ENCODE measurements at places on chromosomes 1 and 21.

GRCh38 chr1:180265871-180266270 lies 35.8 kb downstream of the LHX4 start:
- DNase-seq = no peak

GRCh38 chr1:13443335-13443979 lies 33.2 kb downstream of the PRAMEF20 start:
- DNase-seq = no peak

DNA sequence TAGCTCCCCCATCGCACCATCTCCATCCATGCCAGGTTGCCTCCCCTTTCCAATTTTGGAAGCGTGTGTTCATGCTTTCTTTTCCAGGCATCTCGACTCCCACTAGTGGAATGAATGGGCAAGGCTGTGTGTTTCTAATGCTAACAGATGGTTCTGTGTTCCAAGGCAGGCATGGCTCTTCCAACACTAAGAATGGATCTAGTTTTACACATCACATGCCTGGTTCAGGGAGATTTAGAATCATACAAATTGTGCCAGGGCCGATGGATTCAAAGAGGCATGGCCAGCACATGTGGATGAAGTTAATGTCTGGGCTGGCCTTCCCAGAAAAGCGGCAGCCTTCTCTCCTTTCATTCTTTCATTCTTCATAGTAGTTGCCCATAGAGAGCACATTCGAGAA lies 438.7 kb downstream of the PRDM2 start:
- DNase-seq = no peak

DNA sequence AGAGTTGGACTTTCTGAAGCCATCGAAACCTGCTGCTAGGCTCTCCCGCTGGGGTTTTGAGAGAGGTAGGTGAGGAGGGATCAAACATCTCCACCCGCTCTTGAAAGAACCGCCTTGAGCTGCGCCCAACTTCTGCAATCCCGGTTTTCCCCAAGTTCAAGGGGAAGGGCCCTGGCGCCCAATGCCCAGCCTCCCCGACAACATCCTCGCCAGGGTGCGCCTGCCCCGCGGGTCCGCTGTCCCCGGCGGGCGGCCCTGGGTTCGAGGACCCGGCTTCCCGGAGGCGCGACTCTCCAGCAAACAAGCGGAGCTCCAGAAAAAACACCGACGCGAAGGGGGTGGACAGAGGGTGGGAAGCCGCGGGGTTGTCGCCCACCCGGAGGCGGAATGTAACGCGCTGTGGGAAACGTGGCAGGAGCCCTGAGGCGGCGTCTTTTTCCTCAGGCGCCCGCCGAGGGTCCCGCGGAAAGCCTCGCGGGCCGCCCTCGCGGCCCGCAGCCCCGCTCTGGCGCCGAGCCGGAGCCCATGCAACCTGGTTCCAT lies 607 bp downstream of the BTG3 start:
- DNase-seq = no peak

- no peak for DNase-seq
Measured at GRCh38 chr1:241857131-241857530, 9.1 kb downstream of the EXO1 start.

GRCh38 chr1:98340511-98340910 lies 321.0 kb upstream of the SNX7 start:
- DNase-seq = no peak

DNA sequence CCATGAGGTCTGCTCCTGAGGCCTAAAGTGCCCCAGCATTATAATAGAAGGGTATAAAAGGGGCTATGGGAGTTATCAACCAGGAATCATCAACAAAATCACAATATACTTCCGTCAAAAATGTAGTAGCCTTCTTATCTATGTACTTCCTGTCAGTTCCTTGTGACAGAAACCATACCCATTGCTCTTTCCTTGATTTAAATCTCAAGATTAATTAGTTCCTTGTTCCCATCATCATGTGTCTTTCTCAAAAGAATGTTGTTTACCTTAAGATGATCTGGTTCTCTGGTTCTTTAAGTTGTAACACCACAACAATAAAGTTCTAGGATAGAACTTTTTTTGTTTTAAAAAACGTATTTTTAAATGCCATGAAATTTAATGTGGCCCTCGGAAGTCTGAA lies 833.3 kb downstream of the LTN1 start:
- no peak for DNase-seq

DNA sequence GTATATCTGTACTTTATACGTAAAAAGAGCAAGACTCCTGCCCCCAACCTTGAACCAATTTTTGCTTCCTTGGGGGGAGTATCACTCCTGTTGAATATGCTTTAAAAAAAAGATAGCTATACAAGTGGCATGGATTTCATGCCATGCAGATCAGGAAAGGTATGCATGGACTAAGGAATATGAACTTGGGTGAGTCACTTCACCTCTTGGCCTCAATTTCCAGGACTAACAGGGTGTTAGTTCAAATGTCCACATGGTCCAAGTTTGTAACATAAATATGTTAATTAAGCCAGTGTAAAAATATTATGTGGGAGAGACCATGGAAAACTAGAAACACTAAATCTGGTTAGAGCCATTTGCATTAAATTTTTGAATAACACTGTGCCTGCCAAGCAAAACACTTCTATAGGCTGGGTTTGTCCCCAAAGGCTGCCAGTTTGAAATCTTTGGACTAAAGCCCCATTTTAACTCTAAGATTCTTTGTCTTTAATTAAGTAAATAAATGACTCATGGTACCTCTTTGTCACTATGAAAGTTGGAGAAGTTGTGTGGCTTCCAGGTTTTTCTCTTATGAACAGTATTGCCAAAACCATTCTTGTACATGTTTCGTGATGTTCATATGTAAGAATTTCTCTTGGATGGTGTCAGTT lies 33.1 kb downstream of the FAM177B start:
- DNase-seq = no peak

DNA sequence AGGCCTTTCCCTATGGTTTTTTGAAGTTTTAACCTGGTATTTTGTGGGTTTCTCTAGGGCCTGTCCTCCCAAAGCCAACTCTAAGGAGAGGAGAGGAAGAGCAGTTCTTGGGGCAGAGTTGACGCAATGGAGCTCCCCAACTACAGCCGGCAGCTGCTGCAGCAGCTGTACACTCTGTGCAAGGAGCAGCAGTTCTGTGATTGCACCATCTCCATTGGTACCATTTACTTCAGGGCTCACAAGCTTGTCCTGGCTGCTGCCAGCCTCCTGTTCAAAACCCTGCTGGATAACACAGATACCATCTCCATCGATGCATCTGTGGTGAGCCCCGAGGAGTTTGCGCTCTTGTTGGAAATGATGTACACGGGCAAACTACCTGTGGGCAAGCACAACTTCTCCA lies 38.2 kb downstream of the ZBTB40 start:
- peak; percentile 45 for DNase-seq

DNA sequence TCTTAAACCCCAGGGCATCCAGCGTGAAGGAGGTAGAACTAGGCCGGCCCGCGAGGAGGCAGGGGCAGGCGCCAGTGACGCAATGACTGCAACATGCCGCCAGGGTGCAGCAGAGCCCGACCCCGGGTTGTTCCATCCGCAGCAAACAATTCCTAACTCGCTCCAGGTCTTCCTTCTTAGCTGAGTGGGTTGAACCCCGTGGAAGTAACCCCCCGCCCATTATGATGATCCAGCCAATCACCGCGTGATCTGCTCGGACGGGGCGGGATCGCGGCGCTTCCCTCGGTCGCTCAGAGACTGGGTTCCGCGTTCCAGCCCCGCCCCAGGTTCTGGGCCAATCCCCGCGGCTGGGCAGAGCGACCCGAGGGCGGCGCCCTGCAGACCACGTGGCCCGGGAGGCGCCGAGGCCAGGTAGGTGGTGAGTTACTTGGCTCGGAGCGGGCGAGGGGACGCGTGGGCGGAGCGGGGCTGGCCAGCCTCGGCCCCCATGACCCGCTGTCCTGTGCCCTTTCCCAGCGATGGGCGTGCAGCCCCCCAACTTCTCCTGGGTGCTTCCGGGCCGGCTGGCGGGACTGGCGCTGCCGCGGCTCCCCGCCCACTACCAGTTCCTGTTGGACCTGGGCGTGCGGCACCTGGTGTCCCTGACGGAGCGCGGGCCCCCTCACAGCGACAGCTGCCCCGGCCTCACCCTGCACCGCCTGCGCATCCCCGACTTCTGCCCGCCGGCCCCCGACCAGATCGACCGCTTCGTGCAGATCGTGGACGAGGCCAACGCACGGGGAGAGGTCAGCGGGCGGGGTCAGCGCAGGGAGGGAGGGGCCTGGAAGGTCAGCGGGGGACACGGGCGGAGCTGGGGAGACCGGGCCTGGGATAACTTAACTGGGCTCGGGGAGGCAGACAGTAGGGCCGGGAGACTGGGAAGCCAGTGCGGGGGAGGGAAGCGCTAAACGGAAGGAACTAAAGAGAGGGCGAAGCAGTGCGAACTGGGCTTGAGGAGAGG lies at the start of gene DUSP23:
TSS of gene DUSP23 (plus strand) at position 380 of the 1,000 bp plus-strand sequence. CDS start at position 519, 139 bp downstream.
- DNase-seq = no peak

- no peak for DNase-seq
Measured at GRCh38 chr1:199394856-199395255, 632.7 kb upstream of the NR5A2 start.

DNA sequence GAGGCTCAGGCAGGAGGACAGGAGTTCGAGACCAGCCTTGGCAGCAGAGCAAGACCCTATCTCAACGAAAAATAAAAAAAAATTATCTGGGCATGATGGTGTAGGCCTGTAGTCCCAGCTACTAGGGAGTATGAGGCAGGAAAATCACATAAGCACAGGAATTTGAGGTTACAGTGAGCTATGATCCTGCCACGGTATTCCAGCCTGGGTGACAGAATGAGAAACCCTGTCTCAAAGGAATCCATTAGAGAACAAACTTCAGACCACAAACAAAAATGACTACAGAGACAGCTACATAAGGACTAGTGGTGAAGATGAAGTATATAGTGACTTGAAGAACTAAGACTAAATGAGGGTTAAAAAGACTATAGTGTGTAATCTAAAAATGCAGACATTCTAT lies 233.1 kb downstream of the RERE start:
- no peak for DNase-seq

GRCh38 chr1:20935717-20936116 lies 148.6 kb upstream of the HP1BP3 start:
- DNase-seq = no peak

GRCh38 chr1:240149484-240150094 lies 57.9 kb downstream of the FMN2 start:
- peak; percentile 14 for DNase-seq

- no peak for DNase-seq
Measured at GRCh38 chr1:69459244-69459643, 108.5 kb upstream of the LRRC7 start.

DNA sequence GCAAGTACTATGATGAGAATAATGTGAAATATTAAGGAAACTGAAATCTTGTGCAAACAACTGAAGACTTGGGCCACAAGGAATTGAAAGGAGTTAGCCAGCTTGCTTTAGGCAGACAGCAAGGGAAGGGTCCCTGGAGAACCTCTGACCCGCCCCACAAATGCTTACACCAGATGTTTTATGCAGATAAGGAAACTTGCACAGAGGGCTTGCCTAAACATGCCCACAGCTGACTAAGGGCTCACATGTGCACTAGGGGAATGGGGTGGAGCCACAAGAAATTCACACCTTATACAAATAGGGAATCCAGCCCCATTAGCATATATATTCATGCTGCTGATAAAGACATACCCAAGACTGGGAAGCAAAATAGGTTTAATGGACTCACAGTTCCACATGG lies 86.1 kb upstream of the CYYR1 start:
- no peak for DNase-seq

DNA sequence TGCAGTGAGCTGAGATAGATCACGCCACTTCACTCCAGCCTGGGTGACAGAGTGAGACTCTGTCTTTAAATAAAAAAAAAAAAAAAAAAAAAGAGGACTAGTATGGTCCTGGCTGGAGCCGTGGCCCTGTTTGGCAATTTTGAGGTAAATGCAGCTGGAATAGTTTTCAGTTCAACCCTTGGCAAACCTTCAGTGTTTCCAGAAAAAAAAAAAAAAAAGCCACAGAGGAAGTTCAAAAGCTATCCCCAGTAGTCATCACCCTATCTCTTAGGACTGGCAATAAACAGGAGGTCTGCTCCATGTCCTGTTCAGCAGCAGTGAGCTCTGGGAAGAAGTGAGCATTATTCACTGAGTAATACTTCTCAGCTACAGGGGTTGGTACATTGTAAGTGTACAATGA lies 56.8 kb upstream of the ERRFI1 start:
- no peak for DNase-seq

DNA sequence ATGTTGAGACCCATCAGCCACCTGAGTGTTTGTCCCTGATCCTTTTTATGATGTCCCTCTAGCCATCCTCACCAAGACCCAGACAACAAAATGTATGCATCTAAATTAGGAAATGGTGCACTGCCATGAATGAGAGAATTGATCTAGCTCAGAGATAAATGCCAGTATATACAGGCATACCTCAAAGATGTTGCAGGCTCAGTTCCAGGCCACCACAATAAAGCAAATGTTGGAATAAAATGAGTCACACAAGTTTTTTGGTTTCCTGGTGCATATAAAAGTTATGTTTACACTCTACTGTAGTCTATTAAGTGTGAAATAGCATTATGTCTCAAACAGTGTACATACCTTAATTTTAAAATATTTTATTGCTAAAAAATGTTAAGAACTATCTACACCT lies 63.9 kb downstream of the CHIA start:
- no peak for DNase-seq

DNA sequence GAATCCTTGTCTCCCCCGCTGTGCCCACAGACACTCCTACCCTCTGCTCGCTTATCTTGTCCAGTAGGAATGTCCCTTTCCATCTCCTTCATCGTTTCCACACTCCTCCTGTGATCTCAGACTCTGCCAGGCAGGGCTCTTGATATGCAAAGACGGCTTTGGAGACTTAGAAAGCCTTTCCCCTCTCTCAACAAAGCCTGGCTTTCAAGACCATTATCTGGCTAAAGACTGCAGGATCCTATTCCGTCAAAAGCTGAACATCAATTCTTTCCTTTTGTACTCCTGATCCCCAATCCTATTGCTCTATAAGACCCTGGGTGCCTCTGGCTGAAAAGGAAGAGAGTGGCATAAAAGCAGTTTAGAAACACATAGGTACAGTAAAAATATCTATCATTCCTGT lies 63.9 kb downstream of the SDC3 start:
- no peak for DNase-seq

GRCh38 chr1:17857996-17858395 lies 102.9 kb downstream of the ACTL8 start:
- no peak for DNase-seq

DNA sequence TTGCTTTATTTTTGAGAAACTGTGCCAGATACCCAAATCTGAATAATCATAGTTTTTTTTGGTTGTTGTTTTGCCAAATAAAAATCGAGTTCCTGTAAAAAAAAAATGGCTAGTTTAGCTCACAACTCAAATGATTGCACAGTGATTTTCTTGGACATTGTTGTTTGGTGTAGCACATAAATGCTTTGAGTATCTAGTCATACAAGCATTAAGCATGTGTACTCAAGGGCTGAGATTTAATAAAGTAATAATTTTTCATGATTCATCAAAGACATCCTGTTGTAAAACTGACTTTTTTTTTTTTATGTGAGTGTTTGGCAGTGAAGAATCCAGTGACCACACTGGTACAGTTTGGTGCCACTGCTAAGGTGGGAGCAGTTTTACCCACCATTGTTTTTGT lies 18.8 kb downstream of the ITSN1 start:
- no peak for DNase-seq
